ENCODE measurements at places on chromosomes 6 and 20.

DNA sequence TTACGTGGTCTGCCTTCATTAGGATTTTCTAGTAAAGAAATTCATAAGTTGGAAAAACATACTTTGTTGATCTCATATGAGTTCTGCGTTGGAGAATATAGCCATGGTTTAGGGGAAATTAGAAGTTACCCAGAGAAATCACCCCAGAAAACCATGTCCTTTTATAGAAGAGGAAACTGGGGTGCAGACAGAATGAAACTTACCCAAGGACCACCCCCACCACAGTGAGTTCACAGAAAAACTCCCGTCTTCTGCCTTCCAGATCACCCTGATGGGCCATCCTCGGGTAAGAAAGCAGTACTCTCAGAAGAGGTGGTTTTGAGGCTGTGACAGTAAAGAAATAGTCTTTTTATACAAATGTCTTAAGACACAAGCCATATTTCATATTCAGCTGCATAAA lies 25.1 kb upstream of the MAFB start:
- DNase-seq: no peak

- DNase-seq: no peak
These were observed 507 bp upstream of the VGLL2 start for GRCh38 chr6:117264692-117265409.

DNA sequence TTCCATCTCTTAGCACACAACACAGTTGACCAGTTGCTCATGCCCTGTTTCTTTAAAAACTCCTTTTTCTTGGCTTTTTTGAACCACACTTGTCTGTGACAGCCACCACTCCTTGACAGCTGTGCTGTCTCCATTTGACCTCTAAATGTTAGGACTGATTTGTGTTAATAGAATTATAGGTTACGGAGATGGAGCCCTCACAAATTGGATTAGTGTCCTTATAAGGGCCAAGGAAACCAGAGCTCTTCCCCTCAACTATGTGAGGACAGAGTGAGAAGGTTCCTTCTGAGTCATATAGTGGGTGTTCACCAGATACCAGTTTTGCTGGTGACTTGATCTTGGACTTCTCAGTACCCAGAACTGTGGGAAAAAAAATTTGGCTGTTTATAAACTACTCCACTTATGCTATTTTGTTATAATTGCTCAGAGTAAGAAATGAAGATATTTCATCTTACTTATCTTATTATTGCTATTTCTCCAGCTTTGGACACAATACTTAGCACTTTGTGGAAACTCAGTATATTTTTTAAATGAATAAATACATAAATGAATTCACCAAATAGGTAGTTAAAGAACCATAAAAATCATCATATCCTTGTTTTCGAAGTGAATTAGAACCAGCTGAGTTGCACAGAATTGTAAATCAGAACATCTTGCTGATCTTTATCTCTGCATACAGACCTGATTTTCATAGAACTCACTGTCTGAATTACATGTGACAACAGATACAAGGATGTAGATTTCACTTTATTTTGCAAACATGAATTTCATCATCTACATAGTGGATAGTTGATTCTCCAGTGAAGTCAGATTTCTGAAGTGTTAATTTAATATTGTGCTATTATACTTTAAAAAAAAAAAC lies 598.5 kb upstream of the IRAK1BP1 start:
- DNase-seq: no peak

- no peak for DNase-seq
These were observed 68.3 kb upstream of the TMEM244 start for GRCh38 chr6:129929433-129929832.

- DNase-seq: no peak
These were observed 127.1 kb upstream of the ZNF184 start for GRCh38 chr6:27599859-27600532.

GRCh38 chr20:2509794-2510193 lies 1.1 kb upstream of the ZNF343 start:
- DNase-seq: no peak

GRCh38 chr6:15962449-15962764 lies 166.5 kb upstream of the MYLIP start:
- no peak for DNase-seq
